ENCODE measurements at places on chromosomes 2 and 18. TPM values are rescaled to one million over a fixed set of nuclear protein-coding genes. Genes with fewer than 3 reads are reported as not detected.

- DNase-seq: no peak
These were observed 6.2 kb downstream of the CCBE1 start for GRCh38 chr18:59690996-59691395.

- no peak for DNase-seq
These were observed 213.4 kb downstream of the CDCA7 start for GRCh38 chr2:173568054-173568453.

GRCh38 chr2:67996772-67997527, 65.9 kb downstream of the C1D start:
- DNase-seq: no peak

DNA sequence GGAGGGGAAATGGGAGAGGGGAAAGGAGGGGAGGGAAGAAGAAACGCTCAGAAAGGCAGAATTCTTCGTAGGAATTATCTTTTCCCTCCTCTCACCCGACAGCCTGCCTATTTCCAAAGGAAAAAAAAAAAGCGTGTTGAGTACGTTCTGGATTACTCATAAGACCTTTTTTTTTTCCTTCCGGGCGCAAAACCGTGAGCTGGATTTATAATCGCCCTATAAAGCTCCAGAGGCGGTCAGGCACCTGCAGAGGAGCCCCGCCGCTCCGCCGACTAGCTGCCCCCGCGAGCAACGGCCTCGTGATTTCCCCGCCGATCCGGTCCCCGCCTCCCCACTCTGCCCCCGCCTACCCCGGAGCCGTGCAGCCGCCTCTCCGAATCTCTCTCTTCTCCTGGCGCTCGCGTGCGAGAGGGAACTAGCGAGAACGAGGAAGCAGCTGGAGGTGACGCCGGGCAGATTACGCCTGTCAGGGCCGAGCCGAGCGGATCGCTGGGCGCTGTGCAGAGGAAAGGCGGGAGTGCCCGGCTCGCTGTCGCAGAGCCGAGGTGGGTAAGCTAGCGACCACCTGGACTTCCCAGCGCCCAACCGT, at the start of gene GAD1:
Gene GAD1 (plus strand): TSS at position 384 of the 589 bp plus-strand sequence. CDS start 1,705 bp downstream, outside the sequence.
- no peak for DNase-seq

DNA sequence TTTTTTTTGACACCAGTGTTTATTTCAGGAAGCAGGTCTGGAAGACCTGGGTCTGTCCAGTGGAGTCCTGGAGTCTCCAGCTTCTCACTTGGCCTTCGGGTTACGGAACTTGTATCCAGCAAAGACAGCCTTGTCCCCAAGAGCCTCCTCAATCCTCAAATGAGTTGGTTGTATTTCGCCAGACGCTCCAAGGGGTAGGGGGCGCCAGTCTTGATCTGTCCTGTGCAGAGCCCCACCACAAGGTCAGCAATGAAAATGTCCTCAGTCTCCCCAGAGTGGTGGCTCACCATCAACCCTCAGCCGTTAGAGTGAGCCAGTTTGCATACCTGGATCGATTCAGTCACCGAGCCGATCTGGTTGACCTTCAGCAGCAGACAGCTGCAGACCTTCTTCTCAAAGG, 21.9 kb downstream of the ASXL2 start:
- no peak for DNase-seq

DNA sequence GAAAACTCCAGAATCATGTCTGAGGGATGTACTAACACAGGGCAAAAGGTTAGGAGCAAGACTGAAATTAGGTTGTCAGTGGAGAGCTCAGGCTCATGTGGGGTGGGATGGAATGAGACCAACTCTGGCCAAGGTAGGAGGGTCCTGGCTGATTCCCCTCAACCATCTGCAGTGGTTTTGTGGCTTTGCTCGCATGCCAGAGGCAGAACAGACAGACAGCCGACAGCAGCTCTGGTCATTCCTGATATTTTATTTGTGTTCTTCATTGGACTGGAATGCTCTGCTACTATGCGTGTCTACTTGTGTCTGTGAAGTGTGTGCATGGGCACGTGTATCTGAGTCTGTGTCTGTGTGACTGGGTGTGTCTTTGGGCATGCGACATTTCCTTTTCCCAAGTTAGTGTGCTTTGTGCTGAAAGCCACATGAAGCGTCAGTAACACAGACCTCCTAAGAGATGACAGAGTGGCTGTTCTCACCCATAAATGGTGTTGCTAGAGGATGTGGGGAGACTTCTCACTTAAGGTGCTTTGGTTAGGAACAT, 239.5 kb downstream of the CNTNAP5 start:
- no peak for DNase-seq

DNA sequence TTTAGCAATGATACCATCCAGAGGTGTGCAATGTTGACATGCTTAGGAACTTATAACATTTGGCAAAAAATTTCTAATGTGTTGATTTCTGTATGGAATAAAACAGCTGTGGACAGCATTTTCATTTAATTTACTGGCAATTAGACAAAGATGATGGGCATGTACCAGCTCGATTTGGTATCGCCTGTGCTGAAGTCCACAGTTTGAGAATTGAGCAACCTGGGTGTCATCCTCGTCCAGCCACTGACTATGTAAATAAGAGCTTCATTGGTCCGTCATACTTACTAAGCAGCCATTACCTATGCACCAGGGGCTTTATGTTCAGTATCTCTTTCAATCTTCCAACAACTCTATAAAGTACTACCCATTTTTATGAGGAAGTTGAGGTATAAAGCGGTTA, 24.6 kb upstream of the ACAA2 start:
- DNase-seq: no peak

GRCh38 chr2:130966775-130967490, 126.3 kb downstream of the FAM168B start:
- no peak for DNase-seq

DNA sequence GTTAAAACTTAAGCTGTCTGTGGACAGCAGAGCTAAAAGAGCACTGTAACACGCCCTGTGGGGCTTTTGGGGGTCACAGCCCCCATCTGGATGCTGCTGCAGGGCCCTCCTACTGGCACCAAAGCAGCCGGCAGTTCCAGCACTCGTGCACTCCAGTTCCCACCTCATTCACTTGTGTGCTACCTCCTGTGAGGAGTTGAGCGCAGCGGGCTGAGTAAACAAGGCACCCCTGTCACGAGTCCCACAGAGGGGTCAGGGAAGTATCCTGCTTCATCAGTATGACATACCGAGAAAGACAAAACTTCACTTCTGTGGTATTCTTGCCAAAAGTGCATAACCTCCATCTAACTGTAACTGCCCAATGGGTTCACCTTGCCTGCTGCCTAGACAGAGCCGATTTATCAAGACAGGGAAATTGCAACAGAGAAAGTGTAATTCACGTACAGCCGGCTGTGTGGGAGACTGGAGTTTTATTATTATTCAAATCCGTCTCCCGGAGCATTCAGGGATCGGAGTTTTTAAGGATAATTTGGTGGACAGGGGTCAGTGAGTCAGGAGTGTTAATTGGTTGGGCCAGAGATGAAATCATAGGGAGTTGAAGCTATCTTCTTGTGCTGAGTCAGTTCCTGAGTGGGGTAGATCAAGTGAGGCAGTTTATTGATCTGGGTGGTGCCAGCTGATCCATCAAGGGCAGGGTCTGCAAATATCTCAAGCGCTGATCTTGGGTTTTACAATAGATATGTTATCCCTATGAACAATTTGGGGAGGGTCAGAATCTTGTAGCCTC, 41.6 kb downstream of the TMEM17 start:
- no peak for DNase-seq

Gene TMEM178A
- polyA plus RNA-seq: 121 TPM

Gene ASTL
- 0.13 TPM for polyA plus RNA-seq

Gene FMNL2
- 123 TPM for polyA plus RNA-seq

Gene FEV
- not detected for polyA plus RNA-seq
